ENCODE measurements at places on chromosomes 13 and 19.

GRCh38 chr19:925526-926322, at the start of gene ARID3A:
Gene ARID3A, plus strand, starts transcription at chr19:926035. Its CDS starts 3,494 bp downstream, at chr19:929529.
- no peak for DNase-seq

DNA sequence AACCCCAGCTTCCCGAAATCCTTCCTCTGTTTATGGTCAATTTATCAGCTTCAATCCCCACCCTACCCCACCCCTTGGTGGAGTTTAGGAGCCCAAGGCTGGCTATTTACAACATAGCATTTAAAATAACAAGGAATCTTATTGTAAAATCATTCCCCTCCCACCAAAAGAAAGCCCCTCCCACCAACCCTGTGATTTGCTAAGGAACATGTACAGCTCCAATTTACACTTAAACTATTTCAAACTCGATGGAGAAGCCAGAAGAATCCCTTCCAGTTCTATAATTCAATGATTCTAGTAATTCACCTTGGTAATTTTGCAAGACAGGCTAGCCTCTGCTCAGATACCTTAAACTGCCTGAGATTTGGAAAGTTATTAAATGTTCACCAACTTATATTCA, 3.0 kb downstream of the LATS2 start:
- no peak for DNase-seq

GRCh38 chr13:46561691-46562090, 8.7 kb downstream of the LRCH1 start:
- DNase-seq = no peak

DNA sequence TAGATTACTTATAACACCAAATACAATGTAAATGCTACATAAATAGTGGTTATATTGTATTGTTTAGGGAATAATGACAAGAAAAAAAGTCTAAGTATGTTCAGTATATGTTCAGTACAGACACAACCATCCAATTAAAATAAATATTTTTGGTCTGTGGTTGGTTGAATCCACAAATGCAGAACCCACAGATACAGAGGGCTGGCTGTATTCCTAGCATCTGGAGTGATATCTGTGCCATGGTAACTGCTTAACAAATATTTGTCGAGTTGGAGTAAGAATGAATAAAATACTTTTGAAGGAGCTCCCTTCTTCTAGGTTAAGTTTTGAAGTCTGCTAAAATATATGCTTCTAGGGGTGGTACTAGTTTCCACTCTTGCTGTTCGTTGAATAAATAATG, 241.0 kb downstream of the KLF5 start:
- no peak for DNase-seq

- no peak for DNase-seq
Observed at GRCh38 chr13:70483599-70484276, 375.5 kb upstream of the KLHL1 start.

- DNase-seq = no peak
Observed at GRCh38 chr13:112605531-112605990, 17.6 kb upstream of the TUBGCP3 start.

DNA sequence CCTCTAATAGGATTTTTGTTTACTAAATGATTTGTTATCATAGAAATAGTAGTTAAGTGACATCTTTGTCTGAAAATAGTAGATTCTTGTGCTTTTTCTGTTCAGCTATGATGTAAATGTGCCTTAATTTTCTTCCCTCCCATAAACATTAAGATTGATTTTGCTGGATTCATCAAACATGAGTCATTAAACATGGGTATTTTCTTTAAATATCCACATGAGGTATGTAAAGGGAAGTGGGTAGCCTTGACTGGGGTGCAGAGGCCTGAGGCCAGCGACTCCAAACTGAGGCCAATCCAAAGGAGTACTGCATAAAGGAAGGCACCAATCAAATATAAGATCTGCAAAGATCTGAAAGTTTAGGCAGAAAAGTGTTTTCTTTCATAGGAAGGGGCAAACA, 3.7 kb downstream of the ZNF136 start:
- no peak for DNase-seq

DNA sequence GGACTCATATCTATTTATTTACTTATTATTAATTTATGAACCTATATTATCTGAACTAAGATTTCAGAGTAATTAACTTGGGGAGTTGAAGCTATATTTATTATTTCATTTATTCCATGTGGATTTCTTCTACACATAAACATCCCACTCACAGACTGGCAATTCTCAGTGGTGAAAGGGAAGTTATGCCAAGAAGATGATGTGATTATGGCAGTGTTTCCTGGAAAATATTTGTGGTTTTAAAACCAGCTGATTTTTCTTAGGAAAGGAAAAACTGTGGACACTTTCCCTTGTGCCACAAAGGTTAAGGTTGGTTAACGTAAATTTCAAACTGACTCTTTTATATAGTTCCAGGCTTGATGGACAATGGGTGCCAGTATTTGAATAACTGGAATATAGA, 513.1 kb downstream of the SLITRK6 start:
- DNase-seq = no peak

GRCh38 chr19:4088975-4089374, 22.3 kb upstream of the ZBTB7A start:
- no peak for DNase-seq

GRCh38 chr19:34995551-34995950, 4.6 kb upstream of the GRAMD1A start:
- no peak for DNase-seq

DNA sequence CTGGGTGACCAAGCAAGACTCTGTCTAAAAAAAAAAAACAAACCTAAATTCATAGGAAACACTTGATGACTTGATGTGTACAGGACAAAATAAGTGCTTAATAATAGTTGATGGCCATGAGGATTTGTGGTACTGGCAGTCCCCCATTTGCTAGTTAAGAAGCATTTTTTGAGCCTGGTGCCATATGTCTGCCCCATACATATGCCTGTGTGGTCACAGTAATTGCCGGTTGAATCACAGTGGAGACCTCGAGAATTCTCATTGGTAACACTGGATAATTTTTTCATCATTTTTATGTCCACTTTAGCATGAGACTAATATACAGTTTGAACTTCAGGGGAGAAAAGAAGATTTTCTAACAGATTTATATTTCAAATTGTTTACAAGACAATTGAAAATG, 79.2 kb downstream of the LRCH1 start:
- DNase-seq = no peak

GRCh38 chr19:38143847-38144246, 80.2 kb downstream of the DPF1 start:
- DNase-seq = no peak

All from epithelial cell of prostate (primary cell).